Activated gamma-delta T cell treated with Interleukin-2 at 50 U/mL for 16 hours (primary cell): ENCODE measurements at places on chromosomes 11 and 22.

DNA sequence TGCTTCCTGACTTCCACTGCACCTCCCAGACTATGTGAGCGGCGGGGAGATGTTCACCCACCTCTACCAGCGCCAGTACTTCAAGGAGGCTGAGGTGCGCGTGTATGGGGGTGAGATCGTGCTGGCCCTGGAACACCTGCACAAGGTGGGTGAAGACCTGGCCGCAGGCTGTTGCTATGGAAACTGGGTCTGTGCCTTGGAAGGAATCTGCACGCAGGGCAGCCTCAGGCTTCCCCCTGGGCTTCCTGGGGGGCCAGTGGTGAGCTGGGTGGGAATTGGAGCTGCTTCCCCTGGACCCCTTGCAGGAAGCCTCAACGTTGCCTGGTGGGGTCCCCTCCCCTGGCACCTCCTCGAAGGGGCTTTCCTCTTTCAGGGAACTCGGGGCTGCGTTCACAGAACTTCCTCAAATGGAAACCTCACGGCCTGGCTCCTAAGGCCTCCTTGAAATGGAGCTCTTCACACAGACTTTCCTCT, 1.5 kb downstream of the RPS6KA4 start:
- DNase-seq: no peak

- DNase-seq: no peak
Measured at GRCh38 chr11:130760515-130761125, 155.7 kb downstream of the SNX19 start.

- no peak for DNase-seq
Measured at GRCh38 chr11:125124618-125124992, 13.2 kb upstream of the TMEM218 start.

GRCh38 chr22:23178512-23179254, 1.6 kb upstream of the BCR start:
- DNase-seq: peak; percentile 59

DNA sequence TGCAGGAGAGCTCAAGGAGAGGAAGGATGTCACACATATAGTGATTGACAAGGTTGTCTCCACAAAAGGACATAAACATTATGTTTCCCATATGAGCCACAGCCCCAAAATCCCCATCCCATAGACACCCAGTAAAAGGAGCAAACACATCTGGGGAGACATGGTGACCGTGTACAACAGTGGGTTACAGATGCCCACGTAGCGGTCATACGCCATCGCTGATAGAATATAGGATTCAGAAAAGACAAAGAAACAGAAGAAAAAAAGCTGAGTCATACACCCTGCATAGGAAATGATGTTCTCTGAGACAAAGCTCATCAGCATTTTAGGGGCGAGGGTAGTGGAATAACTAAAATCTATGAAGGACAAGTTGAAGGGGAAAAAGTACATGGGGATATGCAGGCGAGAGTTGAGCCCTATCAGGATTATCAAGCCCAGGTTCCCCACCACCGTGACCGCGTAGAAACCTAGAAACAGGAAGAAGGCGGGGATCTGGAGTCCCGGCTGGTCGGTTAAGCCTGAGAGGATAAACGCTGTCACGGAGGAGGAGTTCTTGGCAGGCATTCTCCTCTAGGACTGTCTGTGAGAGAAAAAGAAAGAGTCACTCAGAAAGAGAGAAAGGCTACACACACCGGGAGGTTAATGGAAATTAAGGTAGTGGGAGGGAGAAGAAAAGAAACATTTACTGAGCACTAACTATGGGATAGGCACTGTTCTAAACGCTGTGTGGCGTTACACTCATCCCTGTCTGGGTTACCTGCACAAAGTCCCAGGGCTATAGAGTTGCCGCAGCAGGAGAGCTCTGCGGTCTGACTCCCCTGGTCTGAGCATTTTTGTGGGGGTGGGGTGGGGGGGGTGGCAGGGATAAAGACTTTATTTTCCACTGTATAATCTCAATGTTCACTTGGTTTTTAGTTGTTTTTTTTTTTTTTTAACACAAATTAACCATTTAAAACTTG, 36.1 kb upstream of the OR8B8 start:
- DNase-seq: no peak

DNA sequence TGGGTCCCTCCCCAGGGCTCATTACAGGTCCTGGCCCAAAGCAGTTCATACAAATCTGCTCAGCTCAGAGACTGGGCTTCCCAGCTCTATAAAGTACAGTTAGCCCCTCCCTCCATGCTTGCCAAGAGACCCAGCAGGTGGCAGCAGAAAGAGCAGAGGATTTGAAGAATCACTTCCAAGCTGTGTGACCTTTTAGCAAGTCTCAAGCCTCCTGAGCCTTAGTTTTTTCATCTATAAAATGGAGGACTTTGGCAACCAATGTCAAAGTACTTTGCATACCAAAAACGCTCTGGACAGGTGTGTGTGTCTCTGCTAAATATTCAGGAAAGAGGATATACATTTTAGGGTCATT, 26.6 kb downstream of the RELT start:
- DNase-seq: no peak

DNA sequence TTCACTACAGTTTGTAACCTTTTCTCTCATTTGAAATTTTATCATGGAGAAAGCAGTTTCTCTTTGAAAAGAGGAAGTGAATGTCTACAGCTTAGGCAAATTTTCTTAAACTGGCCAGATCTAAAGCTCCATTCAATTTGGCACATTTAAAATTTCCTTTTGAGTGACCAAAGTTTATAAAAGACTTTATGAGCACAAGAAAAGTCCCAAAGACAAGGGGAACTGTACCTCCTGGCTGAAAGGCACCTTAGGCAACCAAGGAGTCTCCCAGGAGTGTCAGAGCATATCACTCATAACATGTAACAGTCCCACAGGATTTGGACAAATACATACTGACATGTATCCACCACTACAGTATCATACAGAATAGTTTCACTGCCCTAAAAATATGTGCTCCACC, 41.3 kb downstream of the NARS2 start:
- DNase-seq: no peak

DNA sequence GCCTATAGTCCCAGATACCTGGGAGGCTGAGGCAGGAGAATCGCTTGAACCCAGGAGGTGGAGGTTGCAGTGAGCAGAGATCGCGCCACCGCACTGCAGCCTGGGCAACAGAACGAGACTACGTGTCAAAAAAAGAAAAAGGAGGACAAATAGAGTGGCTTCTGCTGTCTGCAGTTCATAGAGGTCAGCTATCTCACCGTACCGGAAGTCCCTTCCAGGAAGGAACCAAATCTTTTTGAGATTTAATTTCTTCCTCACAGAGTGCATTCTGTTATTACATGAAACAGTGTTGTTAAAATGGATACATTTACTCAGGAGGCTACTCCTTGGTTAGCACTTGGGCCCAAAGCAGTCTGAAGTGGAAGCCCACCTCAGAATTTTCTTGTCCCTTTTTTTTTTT, 33.4 kb downstream of the FAM118A start:
- no peak for DNase-seq

DNA sequence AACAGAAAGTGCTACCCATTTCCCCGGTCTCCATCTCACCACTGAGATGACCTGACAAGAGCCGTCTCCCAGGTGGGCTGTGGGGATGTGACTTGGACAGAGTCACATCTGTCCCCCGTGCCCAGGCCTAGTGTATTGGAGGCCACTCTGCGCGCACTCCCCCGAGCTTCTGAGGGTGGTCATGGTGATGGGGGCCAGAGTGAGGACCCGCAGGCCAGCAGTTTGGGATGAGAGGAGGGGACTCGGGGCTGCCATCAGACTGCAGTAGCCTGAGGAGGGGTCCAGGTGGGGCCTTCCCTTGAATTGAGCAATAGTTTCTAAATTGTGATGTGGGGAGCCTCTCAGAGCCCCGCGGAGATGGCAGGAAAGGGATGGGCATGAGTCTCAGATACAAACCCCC, 852.6 kb downstream of the TBC1D22A start:
- DNase-seq: no peak

DNA sequence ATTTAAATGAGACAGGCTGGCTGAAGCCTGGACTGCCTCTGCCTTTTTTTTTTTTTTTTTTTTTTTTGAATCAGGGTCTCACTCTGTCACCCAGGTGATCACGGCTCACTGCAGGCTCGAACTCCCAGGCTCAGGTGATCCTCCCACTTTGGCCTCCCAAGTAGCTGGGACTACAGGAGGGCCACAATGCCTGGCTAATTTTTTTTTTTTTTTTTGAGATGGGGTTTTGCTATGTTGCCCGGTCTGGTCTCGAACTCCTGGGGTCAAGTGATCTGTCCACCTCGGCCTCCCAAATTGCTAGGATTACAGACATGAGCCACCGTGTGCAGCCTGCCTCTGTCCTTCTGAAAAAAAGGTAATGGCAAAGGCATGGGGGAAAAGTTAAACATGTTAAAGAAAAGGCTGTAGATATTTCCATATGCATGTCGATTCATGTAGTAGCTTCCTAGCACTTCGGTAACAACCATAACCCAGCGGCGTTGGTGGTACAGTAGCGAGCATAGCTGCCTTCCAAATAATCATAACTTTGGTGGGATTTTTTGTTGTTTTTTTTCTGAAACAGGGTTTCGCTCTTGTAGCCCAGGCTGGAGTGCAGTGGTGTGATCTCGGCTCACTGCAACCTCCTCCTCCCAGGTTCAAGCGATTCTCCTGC, 48.8 kb downstream of the MCHR1 start:
- no peak for DNase-seq

DNA sequence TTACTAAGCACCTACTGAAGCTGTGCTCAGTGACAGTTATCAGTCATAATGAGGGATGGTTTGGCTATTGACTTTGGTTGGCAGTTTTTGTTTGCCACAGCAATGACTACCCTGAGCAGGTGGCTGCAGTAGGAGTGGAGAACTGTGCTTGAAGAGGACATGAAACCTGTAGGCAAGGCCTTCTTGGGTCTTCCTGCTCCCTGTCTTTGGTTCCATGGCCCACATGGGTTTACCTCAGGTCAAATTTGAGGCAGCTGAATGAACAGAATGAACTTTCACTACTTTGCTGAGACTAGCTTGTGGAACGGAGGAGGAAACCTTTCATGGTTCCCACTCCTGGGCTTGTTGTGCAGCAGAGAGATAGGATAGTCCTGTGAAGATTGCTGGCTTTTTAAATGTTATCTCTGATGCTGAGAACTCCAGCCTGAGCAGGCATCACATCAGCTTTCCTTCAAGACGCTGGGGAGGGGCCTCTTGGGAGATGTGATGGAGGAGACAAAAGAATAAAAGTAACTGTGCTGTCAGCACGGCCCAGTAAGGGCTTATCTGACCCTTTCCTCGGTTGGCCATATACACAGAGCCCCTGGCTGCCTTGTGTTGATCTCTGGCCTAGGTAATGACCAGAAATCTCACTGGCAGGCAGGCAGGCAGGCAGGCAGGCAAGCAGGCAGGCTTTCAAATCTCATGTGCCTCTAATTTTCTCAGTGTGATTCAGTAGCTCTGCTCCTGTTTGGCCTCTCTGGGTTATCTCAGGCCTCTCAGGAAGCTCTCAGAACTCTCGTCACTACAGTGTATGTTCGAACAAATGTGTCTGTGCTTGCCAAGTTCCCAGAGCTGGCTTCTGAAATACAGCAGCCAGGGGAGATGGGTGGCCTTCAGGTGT, 12.0 kb downstream of the STIM1 start:
- no peak for DNase-seq

- DNase-seq: no peak
Measured at GRCh38 chr11:64544616-64545296, 46.3 kb upstream of the SLC22A12 start.

- DNase-seq: no peak
Measured at GRCh38 chr11:130830566-130830965, 85.7 kb downstream of the SNX19 start.

DNA sequence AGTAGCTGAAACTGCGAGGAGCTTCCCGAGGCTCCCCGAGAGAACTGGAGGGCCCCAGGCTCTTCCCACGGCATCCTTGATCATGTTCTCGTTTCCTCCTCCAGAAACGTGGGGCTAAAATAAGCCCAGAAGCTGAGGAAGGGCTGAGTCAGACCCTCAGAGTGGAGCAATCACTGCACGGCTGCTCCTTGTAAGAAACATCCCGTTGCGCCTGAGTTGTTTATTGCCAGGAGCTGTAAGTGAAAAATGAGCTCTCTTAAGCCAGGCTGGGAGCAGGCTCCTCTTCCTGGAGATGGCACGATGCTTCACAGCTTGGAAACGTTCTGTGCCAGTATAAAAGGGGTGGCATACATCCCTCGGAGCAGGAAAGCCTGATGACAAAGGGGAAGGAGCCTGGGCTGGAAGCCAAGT, 47.3 kb upstream of the SYN3 start:
- DNase-seq: no peak

DNA sequence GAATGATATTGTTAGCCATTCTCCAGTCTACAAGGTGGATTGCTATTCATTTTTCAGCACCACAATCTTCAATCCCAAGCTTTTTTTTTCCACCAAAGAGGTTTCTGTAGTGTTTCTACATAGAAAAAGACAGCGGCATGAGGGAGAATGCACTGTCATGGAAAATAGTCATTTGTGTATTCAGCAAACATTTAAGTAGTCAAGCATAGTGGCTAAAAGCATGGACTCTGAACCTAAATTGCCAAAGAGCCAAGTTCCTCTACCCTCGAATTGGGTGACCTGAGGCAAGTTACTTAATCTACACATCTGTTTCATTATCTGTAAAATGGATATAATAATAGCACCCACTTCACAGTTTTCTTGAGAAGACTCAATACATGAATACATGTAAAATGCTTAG, 14.2 kb downstream of the GAS2 start:
- no peak for DNase-seq

- DNase-seq: no peak
Measured at GRCh38 chr11:78876676-78877075, 302.0 kb upstream of the NARS2 start.

DNA sequence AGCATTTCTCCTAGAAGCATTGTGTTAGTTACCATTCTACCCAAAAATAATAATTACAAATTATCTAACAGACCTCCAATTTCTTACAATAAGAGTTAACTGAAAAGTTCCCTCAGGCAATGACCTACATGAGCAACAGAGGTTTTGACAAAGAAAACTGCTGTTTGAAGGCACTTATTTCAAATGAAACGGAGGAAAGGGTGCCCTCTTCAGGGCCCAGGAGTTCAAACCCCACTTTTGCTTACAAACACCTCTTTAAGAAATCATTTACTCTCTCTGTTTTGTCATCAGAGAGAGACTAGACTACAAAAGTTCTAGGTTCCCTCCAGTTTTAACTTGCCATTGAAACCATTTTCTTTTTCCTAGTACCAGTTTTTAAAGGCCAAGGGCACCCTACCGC, 56.7 kb downstream of the AMBRA1 start:
- DNase-seq: no peak

GRCh38 chr11:112087212-112087611, 539 bp downstream of the SDHD start:
- no peak for DNase-seq

- DNase-seq: no peak
Measured at GRCh38 chr11:58907780-58908179, 31.5 kb upstream of the GLYATL1 start.
